Activated CD8-positive, alpha-beta memory T cell treated with anti-CD3 and anti-CD28 coated beads for 1 hour (primary cell): ENCODE measurements at places on chromosomes 12 and 14.

GRCh38 chr12:63196168-63196567 lies 45.2 kb upstream of the AVPR1A start:
- no peak for DNase-seq

- no peak for DNase-seq
Observed at GRCh38 chr12:5242440-5242839, 189.5 kb upstream of the NTF3 start.

DNA sequence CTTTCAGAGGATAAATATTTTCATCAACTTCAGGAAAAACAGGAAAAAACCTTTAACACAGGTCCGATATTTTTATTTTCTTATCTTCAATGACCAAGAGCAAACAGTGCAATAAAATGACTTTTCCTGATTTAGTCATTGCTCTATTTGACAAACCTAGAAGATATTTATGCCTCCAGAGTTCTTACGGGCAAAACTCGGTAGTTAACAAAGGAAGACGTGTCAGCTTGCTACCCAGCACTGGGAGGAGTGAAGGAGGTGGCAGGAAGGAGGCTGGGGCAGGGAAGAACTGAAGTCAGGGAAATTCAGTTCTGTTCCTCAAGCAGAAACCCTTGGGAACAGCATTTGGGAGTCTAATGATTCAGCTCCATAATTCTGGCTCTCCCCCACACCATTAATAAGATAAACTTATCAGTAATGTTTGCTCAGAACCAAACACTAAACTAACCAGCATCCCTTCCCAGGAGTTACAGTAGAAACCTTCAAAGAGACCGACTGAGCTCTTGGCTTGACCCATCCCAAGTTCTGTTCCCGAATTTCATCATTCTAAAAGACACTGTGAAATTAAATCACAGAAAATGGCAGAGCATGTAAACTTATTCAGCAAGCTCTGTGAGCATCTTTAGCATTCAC lies 163.3 kb downstream of the APAF1 start:
- DNase-seq = no peak

DNA sequence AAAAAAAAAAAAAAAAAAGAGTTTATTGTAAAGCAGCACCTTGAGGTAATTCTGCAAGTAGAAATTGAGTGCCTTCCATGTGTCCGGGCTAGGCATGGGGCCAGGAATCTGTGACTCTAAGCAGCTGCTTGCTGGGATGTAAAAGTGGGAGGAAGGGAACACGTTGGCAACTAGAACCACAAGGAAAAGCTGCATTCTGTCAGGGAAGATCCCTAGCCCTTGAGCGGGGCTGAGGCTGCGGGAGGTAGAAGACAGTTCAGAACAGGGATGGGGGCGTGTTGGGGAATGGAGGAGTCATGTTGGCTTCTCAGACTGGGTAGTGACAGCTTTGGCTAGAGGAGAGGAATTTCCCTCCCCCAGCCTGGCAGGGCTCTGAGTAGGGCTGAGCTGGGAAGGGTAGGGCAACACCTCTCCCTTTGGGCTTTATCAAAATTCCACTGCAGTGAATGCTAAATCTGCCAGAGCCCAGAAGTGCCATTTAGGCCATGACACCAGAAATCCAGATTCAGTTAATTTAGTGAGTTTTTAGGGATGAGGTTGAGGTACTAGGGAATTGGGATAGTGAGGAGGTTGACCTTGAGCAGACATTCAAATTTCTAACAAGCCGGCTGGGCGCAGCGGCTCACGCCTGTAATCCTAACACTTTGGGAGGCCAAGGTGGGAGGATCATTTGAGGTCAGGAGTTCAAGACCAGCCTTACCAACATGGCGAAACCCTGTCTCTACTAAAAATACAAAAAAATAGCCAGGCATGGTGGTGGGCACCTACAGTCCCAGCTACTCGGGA lies 3.4 kb upstream of the TRAFD1 start:
- no peak for DNase-seq

GRCh38 chr12:58907391-58907790 lies 12.9 kb downstream of the LRIG3 start:
- no peak for DNase-seq

DNA sequence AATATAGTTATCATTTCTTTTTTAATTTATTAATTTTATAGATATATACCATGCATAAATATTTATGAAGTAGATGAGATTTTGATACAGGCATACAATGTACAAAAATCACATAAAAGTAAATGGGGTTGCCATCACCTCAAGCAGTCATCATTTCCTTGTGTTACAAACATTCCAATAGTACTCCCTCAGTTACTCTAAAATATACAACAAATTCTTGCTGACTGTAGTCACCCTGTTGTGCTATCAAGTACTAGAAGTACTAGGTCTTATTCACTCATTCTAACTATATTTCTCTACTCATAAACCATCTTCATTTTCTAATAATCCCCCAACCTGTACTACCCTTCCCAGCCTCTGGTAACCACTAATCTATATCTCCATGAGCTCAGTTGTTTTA lies 432.6 kb upstream of the SYT1 start:
- no peak for DNase-seq

GRCh38 chr14:53613404-53614253 lies 343.0 kb downstream of the BMP4 start:
- DNase-seq = no peak

- DNase-seq = no peak
Observed at GRCh38 chr14:32978691-32979255, 40.1 kb downstream of the NPAS3 start.
